NCI-H2171 (cell line): ENCODE measurements at places on chromosomes 5 and 9.

DNA sequence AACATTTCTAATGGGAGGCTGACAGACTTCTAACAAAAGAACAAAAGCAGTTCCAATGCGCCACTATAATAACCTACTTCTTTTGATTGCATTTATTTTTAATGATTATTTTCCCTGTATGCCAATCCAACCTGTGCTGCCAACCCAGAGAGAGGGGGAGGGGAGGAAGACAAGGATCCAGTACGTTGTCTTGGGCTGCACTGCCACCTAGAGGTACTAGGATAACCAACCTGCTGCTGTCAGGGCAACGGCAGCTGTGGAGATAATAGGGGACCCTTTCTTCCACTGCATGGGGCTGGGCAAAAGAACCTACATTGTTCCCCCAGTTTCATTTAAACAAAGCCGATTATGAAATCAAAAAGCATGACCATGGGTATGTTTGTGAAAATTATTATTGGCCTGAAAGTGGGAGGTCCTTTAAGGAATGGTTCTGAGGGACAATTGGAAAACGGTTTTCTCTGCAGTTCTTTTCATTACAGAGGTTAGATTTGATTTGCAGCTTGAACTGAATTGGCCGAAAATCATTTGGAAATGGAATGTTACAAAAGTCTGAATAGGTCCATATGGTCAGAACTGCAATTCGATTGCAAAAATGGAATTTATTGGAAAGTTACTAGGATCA lies 101.3 kb downstream of the RASEF start:
- peak; percentile 90 for DNase-seq

- no peak for DNase-seq
Observed at GRCh38 chr5:140297283-140297682, 5.6 kb downstream of the PFDN1 start.

DNA sequence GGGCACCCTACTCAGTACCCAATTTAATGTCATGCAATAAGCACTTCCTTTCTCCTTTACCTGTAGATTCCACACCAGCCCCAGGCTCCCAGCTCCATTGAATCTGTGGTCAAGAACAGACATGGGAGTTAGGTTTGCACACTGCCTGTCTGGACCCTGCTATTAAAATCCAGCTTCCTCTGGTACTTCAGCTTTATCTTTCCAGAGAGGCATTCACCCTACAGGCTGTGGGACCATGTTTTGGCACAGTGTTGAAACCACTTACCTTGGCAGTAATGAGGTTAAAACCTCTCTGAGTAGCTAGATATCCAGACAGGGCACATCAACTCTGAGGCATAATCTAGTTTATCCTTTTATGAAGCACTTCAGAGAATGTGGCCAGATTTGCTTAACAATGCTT lies 191.5 kb upstream of the PCSK5 start:
- no peak for DNase-seq

DNA sequence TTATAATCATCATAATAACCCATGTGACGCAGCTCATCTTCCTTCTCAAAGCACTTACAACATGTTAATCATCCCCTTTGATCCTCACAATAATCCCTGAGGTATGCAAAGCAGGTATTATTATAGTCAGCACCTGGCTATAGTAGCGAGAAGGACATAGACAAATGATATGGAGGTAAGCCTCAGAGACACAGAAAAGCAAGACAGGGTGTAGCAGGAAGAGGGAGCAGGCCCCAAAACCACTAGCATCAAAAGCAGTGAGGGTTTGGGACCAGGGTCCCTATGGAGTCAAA lies 139.2 kb upstream of the SLC30A5 start:
- DNase-seq, result no peak

DNA sequence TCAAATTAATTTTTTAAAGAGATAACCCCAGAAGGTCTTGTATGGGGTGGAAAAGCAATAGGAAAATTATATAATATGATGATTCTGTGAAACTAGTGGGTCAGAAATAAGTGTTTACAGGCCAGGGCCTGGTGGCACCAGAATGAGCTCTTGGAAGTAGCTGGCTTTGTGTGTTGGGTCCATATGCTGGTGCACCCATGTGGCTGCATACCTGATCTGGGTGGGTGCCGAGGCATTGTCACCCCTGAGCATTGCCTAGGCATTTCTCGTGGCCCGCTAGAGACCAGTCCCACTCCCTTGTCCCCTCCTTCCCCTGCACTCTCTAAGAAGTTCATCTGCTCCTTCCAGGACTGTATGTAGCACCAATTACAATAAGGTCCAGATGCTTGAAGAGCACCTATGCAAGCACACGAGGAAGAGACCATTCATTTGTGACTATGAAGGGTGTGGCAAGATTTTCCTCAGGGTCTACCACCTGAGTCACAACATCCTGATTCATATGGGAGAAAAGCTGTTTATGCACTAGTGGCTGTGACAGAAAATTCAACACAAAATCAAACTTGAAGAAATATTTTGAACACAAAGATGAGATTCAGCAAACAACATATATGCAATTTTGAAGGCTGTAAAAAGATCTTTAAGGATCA lies 19.8 kb upstream of the IL33 start:
- DNase-seq, result no peak

- DNase-seq, result peak; percentile 39
Observed at GRCh38 chr9:123550012-123550411, 194.0 kb downstream of the CRB2 start.

- DNase-seq, result no peak
Observed at GRCh38 chr5:66066826-66067225, 77.3 kb upstream of the SREK1 start.

DNA sequence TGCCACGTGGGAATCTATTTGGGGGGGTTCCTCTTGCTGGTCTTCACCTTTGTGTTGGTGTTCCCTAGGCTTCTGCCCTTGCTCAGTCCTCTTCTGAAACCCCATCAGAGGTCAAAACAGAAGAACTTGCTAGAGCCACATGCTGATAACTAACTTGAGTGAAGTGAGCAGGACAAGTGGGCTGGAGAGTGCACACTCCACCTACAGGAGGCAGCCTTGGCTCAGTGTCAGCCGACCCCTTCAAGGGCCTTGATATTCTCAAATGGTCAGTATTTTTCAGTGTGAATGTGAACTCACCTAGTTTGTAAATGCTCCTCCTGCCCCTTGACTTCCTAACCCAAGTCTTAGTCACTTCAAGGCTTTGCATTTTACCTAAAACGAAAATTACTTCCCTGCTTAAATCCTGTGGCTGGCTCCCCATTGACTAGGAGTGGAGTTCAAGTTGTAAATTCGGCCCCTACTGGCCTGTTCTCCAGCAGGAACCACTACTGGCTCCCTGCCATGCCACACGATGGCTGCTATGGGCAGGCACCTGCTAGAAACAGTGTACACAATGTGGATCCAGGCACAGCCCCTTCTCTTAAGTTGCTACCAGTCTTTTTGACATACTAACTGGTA lies 3.6 kb upstream of the SLC1A3 start:
- DNase-seq, result no peak

DNA sequence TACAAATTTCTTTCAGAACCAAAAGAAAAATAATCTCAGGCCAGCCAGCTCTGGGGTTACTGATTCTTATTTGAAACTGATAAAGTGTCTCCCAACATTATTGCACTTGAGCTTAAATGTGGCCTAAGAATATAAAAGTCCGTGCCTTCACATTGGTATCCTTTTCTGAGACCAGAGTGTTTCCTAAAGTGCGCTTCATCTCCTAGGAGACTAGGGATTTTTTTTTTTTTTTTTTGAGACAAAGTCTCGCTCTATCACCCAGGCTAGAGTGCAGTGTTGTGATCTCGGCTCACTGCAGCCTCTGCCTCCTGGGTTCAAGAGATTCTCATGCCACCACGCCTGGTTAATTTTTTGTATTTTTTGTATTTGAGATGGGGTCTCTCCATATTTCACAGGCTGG lies 23.6 kb upstream of the KCNIP1 start:
- no peak for DNase-seq

DNA sequence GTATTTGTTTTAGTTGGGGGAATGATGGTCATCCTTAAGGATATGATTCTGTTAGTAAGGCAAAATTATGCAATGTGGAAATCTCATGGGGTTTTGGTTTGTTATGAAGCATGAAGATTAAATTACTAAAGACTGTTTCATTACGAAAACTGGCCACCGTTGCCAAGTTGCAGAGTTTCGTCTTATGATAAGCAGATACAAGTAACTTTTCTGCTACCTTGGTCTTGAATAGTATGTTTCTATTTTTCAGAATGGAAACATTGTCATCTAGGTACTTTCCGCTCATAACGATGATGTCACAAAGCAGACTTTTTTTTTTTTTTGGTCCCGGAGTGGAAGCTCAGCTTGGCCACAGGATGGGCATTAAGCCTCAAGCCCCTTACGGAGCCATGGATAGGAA lies 4.2 kb downstream of the CCNI2 start:
- no peak for DNase-seq

GRCh38 chr9:114691046-114691955 lies 9.3 kb upstream of the TEX48 start:
- no peak for DNase-seq

- DNase-seq, result no peak
Observed at GRCh38 chr9:98783518-98784226, 12.7 kb downstream of the ANKS6 start.

- no peak for DNase-seq
Observed at GRCh38 chr9:127277099-127277498, 12.5 kb downstream of the GARNL3 start.

DNA sequence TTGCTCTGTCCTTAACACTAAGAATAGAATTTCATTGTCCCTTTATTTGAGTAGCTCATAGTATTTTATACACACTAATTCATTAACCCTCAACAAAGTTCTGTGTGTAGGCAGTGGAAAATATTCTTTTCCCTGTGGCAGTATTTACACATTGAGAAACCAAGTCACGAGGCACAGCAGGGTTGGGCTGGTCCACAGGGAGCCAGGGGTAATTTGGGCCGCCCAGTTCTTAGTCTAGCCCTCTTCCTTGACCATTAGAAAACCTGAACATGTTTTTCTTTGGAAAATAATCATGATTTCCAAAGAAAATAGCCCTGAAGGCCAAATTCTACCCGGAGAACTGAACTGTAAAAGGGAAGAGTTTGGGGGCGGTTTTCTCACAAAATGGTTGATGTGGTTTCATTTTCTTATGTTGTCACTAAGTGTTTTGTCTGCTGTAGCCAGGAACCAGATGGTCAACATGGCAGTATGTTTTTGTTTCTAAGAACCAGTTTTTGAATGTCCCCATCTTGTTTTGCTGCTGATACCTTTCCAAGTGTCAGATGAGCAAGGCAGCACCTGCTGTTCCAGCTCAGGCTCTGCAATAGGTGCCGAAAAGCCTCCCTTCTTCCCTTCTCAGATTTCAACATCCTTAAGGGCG lies 29.6 kb downstream of the ARHGEF28 start:
- DNase-seq, result peak; percentile 6

DNA sequence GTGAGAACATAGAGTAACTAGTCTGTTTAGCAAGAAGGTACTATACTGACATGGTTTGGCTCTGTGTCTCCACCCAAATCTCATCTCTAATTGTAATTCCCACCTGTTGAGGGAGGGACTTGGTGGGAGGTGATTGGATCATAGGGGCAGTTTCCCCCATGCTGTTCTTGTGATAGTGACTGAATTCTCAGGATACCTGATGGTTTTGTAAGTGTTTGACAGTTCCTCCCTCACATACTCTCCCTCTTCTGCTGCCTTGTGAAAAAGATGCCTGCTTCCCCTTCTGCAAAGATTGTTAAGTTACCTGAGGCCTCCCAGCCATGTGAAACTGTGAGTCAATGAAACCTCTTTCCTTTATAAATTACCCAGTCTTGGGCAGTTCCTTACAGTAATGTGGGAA lies 240.4 kb upstream of the ST8SIA4 start:
- no peak for DNase-seq

- no peak for DNase-seq
Observed at GRCh38 chr9:126009047-126009446, 261.9 kb downstream of the PBX3 start.

DNA sequence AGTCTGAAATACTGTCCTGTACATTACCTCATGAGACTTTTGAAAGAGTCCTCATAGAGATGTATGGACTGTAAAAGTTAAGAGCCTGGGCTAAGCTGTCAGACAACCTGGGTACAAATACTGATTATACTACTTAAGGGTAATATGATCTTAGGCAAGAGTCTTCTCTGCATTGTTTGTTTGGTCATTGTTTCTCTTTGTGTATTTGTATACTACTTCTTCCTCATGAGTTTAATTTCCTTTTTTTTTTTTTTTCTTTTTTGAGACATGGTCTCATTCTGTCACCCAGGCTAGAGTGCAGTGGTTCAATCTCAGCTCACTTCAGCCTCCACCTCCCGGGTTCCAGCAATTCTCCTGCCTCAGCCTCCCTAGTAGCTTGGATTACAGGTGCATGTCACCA lies 2.6 kb upstream of the PFDN1 start:
- no peak for DNase-seq

- no peak for DNase-seq
Observed at GRCh38 chr5:154214371-154215106, 24.0 kb downstream of the GALNT10 start.

GRCh38 chr9:36251428-36251827 lies 6.8 kb downstream of the GNE start:
- no peak for DNase-seq
